ENCODE measurements at places on chromosomes 13 and 19. TPM values are rescaled to one million over a fixed set of nuclear protein-coding genes. Genes with fewer than 3 reads are reported as not detected.

KIR3DL2 gene
- not detected for total RNA-seq

PLIN4 gene
- total RNA-seq: 0.18 TPM

ZSCAN4 gene
- total RNA-seq: not detected

IGFL1 gene
- 2.0 TPM for total RNA-seq

TNNT1 gene
- 130 TPM for total RNA-seq

PRTN3 gene
- 0.62 TPM for total RNA-seq

DMPK gene
- 49.2 TPM for total RNA-seq

IFNL2 gene
- total RNA-seq: not detected

SYCN gene
- total RNA-seq: not detected

ZNF480 gene
- total RNA-seq: 16.9 TPM

Data from A549 treated with GW870086 at 1 μM for 4 hours (cell line).